GM23248 (cell line): ENCODE measurements at places on chromosomes 12 and 14. TPM values are rescaled to one million over a fixed set of nuclear protein-coding genes. Genes with fewer than 3 reads are reported as not detected.

DNA sequence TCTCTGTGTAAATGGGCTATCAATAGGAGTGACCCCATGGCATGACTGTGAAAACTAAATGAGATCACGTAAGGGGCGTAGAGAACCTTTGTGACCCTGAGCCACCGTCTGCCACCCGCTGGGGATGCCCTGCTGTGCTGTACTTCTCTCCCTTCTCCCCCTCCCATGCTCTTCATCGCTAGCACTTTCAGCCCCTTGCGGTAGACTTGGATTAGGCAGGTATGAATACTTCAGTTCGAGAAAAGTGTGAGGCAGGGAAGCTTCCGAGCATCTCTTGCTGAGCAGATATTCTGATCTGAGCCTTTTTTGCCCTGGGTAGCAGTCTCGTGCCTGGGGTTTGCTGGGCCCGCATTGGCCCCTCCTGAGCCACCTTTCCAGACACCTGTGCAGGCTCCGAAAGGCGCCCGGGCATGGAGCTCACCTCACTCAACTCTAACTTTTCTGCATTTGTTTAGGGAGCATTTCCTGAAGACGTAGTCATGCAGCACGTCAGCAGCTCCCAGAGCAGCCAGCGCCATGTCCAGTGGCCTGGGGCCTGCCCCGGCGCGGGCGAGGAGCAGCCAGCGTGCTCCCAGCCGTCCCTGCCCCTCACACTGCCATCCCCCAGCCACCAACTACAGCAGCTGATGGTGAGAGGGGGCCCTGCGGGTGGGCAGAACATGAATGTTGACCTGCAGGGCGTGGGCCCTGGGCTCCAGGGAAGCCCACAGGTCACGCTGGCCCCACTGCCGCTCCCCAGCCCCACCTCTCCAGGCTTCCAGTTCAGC lies 40.4 kb downstream of the DDX51 start:
- DNase-seq = no peak

DNA sequence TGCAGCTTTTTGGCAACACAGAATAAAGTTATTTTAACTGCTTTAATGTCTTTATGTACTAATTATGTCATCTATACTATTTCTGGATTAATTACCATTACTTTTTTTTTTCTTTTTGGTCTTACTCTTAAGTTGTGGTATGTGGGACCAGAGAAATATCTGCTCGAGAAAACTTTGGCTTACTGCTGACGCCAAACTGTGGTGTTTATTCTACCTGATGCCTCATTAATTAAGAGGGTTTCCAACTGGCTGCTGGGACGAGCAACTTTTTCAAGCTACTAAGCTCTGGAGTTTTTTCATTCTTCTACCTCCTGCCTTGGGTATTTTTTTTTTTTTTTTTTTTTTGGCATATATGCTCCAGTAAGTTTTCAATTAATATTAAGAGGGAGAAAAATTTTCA lies 1257.5 kb downstream of the FSCB start:
- DNase-seq = no peak

GRCh38 chr12:42853370-42854140 lies 264.0 kb upstream of the PRICKLE1 start:
- no peak for DNase-seq

DNA sequence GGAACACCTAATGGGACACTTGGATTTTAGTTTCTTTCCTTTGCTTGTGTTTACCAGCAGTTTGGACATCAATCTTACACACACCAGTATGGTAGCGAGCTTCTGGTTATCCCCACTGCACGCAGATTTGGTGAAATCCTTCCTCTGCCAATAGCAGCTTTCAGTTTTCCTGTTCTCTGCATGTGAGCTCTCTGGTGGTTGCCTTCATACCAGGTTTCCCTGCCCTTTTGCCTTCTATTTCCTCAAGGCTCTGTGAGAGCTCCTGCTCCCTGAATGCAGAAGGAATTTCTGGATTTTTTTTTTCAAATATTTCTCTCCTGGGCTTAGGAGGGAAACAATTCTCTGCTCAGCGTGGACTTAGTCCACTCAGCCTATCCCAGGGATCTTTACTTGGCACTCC lies 93.0 kb upstream of the CCDC91 start:
- DNase-seq = no peak

DNA sequence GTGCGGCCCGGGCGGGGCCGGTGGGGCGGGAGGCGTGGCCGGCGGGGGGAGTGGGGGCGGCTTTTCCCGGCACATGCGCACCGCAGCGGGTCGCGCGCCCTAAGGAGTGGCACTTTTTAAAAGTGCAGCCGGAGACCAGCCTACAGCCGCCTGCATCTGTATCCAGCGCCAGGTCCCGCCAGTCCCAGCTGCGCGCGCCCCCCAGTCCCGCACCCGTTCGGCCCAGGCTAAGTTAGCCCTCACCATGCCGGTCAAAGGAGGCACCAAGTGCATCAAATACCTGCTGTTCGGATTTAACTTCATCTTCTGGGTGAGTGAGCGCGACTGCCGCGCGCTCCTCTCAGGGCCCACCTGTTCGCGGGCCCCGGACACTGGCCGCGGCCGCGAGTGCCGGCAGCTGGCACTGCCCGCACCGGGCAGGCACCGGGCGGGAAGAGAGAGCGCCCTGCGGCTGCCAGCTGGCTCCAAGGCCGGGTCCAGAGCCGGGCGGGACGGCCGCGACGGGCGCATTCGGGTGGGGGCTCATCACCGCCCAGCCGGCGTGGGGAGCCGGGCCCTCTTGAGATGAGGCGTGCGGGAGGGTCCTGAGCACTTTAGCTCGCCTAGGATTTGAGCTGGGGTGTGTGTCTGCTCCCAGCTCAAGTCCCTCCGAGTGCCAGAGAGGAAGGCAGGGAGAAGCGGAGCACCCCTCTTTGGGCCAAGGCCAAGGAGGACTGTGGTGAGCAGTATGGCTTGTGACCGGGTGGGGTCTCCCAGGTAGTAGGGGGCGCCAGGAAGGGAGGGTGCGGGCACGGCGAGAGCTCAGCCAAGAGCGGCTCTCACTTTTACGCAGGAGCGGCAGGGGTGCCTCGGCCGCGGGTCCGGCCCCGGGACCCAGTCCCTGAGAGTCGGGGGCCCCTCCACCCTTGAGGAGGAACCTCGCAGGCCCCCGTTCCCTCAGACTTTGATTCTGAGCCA lies at the start of gene CD9:
CD9 (plus strand) TSS at position 145 of the 957 bp plus-strand sequence; CDS start at position 245, 100 bp downstream.
- DNase-seq = peak; percentile 58

GRCh38 chr14:70987041-70987440 lies 79.8 kb downstream of the PCNX1 start:
- no peak for DNase-seq

DNA sequence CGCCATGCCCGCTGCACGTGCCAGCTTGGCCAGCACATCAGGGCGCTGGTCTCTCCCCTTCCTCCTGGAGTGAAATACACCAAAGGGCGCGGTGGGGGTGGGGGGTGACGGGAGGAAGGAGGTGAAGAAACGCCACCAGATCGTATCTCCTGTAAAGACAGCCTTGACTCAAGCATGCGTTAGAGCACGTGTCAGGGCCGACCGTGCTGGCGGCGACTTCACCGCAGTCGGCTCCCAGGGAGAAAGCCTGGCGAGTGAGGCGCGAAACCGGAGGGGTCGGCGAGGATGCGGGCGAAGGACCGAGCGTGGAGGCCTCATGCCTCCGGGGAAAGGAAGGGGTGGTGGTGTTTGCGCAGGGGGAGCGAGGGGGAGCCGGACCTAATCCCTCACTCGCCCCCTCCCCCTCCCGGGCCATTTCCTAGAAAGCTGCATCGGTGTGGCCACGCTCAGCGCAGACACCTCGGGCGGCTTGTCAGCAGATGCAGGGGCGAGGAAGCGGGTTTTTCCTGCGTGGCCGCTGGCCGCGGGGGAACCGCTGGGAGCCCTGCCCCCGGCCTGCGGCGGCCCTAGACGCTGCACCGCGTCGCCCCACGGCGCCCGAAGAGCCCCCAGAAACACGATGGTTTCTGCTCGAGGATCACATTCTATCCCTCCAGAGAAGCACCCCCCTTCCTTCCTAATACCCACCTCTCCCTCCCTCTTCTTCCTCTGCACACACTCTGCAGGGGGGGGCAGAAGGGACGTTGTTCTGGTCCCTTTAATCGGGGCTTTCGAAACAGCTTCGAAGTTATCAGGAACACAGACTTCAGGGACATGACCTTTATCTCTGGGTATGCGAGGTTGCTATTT lies 914 bp upstream of the CCND2 start:
- peak; percentile 43 for DNase-seq

DNA sequence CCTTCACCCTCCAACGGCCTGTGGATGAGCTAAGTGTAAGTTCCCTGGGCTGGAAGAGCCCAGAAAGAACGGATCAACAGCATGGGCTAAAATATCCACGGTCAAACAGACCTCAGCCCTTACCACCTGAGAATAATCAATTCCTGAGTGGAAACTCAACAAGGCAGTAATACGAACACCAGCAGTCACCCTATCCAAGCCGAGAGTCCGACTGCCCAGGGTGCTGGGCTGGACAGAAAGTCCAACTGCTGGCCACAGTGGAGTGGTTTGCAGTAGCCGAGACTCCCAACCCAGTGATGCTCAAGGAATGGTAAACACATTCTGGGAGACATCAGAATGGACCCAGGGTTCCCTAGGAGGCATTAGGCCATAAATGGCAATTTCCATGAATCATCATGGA lies 36.8 kb downstream of the ANO2 start:
- no peak for DNase-seq

DNA sequence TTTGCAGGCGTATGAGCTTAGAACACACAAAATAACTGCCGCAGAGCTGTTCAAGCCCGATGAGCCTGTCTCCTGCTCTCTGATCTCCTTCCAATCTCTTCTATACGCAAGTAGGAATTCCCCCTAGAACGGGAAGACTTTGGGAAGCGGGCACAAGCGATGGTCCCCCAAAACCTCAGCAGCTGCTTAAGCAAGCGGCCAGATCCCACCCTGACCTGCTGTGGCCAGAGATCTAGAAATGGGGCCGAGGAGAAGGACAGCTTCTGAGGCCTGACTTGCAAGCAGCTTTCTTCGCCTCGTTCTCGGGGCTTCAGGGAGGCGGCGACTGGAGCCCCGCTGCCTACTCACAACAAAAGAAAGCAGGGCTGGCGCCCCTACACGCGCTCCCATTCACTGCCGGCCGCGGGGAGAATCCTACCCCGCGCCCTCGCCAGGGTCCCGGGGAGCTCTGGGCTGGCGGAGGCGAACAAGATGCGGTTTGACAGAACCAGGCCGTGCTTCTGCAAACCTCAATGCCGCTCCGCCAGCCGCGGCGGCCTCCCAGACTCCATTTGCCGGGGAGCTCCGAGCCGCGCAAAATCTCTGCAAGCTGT lies 922 bp downstream of the TBX5 start:
- peak; percentile 58 for DNase-seq

GRCh38 chr12:121536899-121537813 lies 43.7 kb downstream of the KDM2B start:
- peak; percentile 84 for DNase-seq

DNA sequence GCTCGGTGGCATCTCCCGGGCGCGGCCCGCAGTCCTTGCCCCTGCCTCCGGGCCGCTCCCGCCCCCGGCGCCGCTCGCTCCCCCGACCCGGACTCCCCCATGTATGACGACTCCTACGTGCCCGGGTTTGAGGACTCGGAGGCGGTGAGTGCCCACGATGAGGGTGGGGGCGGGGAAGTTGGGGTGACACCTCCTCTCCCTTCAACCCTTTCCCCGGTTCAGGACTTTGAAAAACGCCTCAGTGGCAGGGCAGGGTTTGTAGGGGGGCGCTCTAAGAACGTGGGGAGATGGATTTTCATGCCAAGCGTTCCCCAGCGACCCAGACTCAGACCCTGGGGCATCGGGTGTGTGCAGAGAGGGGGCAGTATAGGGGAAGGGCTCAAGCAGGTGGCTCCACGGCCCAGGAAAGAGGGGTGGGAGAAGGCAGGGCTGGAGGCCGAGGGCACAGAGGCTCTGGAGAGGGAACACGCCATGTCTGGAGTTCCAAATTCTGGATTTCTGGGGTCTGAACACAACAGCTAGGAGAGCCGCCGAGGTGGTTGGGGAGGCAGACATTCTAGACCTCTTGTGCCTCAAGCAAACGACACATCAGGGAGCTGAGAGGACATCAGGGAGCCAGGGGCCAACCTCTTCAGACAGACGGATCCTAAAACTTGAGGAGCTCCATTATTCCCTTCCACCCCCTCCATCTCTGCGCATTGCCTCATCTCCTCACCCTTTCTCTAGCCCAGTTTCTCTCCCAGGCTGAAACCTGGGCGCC lies 715 bp downstream of the CACNB3 start:
- DNase-seq = peak; percentile 43

GRCh38 chr14:77275601-77276017 lies 4.6 kb upstream of the NGB start:
- DNase-seq = no peak

DNA sequence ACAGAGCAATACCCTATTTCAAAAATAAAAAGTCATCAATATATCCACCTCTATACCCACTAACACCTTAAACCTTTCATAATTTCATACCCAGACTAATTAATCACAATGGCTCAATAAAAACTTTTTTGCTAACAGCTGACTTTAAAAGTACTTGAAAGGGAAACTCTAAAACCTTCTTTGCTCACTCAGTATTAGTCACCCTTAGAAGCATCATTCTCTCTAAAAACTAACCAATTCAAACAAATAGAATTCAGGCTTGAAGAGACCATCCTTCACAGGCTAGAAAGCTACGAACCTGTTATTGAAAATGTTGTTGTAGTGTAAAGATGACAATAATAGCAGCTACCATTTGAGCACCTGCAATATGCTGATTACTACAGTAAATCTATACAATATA lies 37.2 kb downstream of the HECTD1 start:
- DNase-seq = peak; percentile 53

DNA sequence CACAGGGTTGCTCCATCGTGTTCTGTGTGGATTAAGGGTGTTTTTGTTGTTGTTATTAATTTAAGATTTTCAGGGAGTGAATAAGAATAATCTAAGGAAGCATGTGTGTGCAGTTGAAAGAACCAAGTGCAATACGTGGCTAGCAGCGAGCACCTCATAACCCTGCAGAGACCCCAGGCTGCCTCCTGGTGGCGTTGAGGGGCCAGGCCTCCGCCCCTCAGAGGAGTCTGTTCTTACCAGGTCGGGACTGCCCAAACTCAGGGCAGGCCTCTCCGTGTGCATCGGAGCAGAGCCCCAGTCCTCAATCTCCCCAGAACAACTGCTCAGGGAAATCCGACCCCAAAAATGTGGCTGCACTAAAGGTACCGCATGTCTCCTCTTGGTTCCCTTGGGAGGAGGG lies 36.8 kb downstream of the IL31 start:
- DNase-seq = no peak

DNA sequence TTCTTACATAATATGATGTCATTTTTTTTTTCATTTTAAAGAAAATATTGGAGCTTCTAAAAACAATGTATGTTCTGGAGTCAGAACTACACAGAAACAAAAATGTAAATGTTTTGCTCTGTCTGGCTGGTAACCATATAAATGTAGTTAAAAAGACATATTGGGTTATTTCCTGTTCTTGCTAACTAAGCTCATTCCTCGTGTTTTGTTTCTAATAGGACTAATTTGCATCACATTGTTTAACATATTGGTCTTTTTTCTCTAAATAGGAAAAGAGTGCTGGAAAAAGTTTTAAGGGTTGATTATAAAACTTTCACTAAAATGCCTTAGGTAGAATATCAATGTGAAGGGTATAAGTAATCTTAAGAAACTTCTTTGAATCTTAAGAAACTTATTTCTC lies 221.3 kb downstream of the SLC6A15 start:
- DNase-seq = no peak

P2RX2 gene
- not detected in 2 replicates for polyA plus RNA-seq

INSM2 gene
- polyA plus RNA-seq = not detected in 2 replicates

ISCA2 gene
- polyA plus RNA-seq = 58.7 and 60.0 TPM in 2 replicates

CLEC6A gene
- not detected in 2 replicates for polyA plus RNA-seq

ASPG gene
- polyA plus RNA-seq = not detected in 2 replicates

KCNC2 gene
- not detected in 2 replicates for polyA plus RNA-seq

PTPN21 gene
- polyA plus RNA-seq = 5.7 and 7.8 TPM in 2 replicates

OVCH1 gene
- not detected in 2 replicates for polyA plus RNA-seq

AKAP6 gene
- 4.0 and 4.8 TPM in 2 replicates for polyA plus RNA-seq

CD69 gene
- not detected in 2 replicates for polyA plus RNA-seq

RBMS2 gene
- polyA plus RNA-seq = 20.9 and 28.7 TPM in 2 replicates

CLEC12A gene
- polyA plus RNA-seq = not detected in 2 replicates
